ENCODE measurements at places on chromosomes 3 and 15. TPM values are rescaled to one million over a fixed set of nuclear protein-coding genes. Genes with fewer than 3 reads are reported as not detected.

GRCh38 chr3:181917027-181917426 lies 205.3 kb downstream of the SOX2 start:
- DNase-seq, result no peak

DNA sequence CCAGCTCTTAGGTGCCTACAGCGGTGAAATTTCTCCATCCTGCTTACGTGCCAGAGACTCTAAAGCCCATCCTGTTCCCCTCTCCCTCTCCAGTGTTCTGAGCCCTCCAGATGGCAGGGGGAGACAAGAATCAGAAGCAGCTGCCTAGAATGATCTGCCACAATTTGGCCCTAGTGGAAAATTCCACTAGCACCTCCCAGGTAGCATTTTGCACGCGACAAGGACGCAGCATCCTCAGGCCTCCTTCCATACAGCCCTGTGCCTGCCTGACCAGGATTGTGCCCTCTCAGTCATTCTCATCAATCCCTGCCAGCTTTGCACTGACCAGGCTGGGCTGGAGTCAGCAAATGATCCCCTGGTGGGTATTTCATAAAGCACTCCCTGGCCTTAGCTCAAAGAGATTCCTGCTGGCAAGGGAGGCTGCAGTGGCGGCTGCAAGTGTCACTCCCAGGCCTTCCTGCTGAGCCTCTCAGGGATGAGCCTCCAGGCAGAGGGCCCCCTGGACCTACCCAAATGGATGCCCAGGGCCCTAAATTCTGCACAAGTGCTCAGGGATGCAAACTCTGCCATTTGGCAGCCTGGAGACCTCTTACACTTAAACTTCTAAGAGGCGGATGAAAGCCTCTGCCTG lies 130.2 kb upstream of the ATP2B2 start:
- DNase-seq, result no peak

DNA sequence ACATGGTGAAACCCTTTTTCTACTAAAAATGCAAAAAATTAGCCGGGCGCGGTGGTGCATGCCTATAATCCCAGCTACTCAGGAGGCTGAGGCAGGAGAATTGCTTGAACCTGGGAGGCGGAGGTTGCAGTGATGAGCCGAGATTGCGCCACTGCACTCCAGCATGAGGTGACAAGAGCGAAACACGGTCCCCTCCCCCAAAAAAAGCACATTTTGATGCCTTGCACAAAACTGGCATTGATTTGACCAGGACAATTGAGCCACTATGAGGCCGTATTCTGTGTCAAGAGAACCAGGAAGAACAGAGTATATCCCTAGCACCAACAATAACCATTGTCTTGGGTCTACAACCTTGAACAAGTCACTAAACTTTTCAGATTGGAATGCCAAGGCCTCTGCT lies 50.6 kb downstream of the SH3BP5 start:
- DNase-seq, result no peak

DNA sequence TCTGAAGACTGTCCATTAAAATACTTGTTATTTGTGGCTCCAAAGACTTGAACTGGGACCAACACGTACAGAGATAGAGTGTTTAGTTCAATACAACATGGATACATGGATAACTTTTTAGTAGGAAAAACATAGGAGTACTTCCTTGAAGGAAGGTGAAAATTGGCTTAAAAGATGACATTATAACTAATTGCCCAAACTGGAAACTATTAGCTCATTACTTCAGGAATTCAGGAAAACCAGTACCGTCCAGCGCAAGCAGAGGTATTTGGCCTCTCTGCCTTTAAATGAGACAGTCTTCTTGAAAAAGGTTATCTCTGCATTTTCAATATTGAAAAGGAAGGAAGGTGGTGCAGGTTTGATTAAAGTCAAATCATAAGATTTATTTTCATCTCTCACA lies 234.5 kb downstream of the IL5RA start:
- no peak for DNase-seq

GRCh38 chr3:56135941-56136340 lies 332.3 kb downstream of the ERC2 start:
- no peak for DNase-seq

GRCh38 chr3:72816862-72817355 lies 31.3 kb downstream of the SHQ1 start:
- DNase-seq, result no peak

UROC1 gene
- 0.25 TPM for total RNA-seq
